Glomerular endothelial cell (primary cell): ENCODE measurements at places on chromosomes 7 and 10. TPM values are rescaled to one million over a fixed set of nuclear protein-coding genes. Genes with fewer than 3 reads are reported as not detected.

DNA sequence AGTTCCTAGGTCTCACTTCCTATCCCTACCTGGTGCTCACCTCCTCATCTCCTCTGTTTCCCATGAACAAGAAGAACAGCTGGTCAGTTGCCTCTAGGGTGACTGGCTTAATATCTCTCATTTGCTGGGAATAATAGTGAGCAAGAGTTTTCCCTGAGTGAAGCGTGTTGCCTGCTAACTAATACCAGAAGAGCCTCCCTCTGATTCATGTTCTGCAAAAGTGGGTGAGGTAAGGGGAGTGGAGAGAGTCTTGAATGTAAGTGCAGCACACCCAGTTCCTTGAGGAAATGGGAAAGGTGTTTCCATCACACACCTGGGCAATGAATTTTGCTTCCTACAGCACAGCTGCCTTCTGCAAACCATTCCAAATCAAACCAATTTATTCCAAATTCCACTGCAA is 29.6 kb downstream of the FZD1 start:
- no peak for DNase-seq

- no peak for DNase-seq
These were observed 11.1 kb downstream of the SFRP5 start for GRCh38 chr10:97760461-97761257.

DNA sequence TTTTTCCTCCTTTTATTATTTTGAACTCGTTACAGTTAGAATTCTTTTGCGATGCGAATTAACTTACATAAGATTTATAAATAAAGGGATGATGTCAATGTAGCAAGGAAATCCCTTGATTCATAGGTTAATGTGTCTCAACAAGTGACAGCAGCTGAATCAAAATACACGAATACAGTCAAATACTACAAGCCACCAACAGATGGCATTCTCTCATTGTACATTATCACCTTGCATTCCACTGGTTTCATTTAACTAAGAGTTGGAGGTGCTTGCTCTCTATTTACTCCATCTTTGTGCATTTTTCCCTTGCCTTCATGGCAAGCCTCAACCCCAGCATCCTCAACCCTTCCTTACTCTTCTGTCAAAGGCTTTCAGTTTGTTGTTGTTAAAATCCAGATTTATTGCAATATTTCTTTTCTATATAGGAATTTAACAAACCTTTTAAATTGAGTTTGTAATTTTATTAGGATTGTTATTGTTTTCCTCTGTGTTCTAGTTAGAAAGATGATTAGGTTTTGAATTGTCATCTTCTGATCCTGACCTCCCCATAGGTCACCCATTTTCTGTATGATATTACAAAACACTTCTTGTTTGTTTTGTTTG is 78.3 kb downstream of the SLC25A40 start:
- peak; percentile 34 for DNase-seq

- DNase-seq, result no peak
These were observed 130.4 kb upstream of the HPS1 start for GRCh38 chr10:98577168-98577567.

- DNase-seq, result no peak
These were observed 235.2 kb downstream of the WDR37 start for GRCh38 chr10:1291178-1292090.

- no peak for DNase-seq
These were observed 307.8 kb upstream of the TPK1 start for GRCh38 chr7:145143685-145144084.

GRCh38 chr10:26269754-26270153 is 53.2 kb downstream of the GAD2 start:
- no peak for DNase-seq

DNA sequence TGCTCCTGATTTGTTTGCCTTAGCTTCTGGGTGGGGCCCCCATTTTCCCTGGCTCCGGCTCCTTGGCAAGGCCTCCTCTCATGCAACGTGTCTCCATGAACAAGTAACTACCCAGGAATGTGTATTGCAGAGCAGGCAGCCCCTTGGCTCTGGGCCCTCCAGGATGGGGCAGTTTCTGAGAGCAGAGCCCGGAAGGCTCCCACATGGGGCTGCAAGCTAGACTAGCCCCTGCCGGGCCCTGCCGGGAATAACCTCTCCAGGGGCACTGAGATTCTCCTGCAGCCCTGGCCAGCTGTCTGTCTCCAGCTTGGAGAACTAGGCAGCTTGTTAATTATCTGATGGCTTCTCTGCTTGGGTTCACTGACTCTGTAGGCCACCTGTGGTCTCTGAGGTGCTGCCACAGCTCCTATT is 184.0 kb upstream of the INHBA start:
- DNase-seq, result no peak

The DENND11 gene
- total RNA-seq, result 27.1 and 41.4 TPM in 2 replicates

The THSD7A gene
- 15.5 and 31.6 TPM in 2 replicates for total RNA-seq

- no peak for DNase-seq
These were observed 2.2 kb upstream of the C10orf95 start for GRCh38 chr10:102453502-102453901.

GRCh38 chr10:35933940-35934641 is 292.0 kb upstream of the FZD8 start:
- no peak for DNase-seq

- DNase-seq, result no peak
These were observed 87.3 kb downstream of the CCSER2 start for GRCh38 chr10:84415539-84416244.

- DNase-seq, result no peak
These were observed 24.0 kb downstream of the ZPBP start for GRCh38 chr7:50068850-50069551.

GRCh38 chr10:21985541-21985940 is 18.0 kb downstream of the DNAJC1 start:
- no peak for DNase-seq

GRCh38 chr7:138483531-138483930 is 23.5 kb downstream of the TRIM24 start:
- no peak for DNase-seq

The ZPBP gene
- not detected in 2 replicates for total RNA-seq

DNA sequence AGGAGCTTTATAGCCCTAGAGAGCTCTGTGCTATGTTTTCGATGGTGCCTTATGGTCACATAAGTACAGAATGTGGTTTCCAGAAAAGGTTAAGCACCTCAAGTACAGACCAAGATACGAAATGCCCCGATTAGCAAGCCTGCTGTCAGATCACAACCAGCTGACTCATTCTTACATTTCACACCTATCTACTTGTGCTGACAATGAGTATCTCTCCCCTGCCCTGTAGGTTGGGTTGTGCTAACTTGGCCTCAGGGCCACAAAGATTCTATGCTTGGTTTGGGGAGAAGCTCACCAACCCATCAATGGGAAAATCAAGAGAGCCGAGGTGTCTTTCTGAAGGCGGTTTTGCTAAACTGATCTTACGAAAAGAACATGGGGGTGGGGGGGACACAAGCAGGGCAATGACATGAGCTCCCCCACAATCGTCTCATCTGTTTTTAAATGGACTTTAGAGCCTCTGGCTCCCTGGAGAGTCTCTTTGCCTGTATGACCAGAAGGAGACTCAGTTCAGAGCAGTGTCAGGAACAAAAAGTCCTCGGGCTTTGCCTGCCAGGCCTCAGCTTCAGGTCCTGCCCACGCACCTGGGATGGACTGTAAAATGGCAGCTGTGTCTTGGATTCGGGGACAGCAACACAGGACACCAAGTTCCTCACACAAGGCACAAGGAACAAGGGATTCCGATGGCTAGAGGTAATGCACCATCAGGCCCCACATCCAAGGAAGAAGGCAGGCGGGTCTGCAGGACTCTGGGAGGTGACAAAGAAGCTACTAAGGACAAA is 55.1 kb downstream of the FAM53B start:
- no peak for DNase-seq

DNA sequence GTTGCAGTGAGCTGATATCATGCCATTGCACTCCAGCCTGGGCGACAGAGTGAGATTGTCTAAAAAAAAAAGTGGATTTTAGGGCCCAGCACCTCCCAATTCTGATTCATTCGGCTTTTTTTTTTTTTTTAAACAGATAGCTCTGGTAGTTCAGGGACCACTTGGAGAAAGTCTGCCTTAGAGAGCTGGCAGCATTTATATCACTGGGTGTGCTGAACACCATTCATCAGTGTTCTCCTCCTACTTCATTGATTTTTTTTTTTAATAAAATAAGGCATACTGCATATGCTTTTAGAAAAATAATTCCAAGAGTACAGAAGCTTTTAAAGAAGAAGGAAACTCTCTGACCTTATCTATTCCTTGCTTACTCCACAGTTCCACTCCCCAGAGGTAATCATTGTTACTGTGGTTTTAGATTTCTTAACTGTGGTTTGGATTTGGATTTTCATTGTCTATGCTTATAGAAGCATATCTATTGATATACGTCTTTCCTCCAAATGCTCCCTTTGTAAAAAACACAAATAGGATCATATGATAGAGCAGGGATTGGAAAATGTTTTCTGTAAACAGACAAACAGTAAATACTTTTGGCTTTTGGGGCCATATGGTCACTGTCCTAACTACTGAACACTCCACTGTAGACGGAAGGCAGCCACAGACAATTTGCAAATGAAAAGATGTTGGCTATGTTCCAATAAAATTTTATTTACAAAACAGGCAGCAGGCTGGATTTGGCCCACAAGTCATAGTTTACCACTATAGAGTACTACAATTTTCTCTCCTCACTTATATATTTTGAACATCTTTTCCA is 21.1 kb upstream of the SAR1A start:
- DNase-seq, result no peak

DNA sequence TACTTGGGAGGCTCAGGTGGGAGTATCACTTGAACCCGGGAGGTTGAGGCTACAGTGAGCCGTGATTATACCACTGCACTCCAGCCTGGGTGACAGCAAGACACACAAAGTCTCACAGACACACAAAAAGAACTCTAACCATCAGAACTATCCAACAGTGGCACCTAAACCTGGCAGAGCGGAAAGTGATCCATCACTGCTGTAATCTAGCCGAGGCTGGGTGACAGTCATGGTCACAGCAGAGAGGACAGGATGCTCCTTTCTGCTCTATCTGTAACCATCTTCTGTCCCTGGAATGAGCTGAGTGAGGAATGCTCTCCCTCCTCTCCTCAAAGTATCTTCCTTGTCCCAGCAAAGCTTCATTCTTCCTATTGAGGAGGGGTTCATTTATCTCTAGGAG is 656.6 kb downstream of the LRMDA start:
- no peak for DNase-seq

GRCh38 chr10:62456611-62457101 is 82.5 kb downstream of the ZNF365 start:
- no peak for DNase-seq

The TMEM130 gene
- total RNA-seq, result not detected in 2 replicates

DNA sequence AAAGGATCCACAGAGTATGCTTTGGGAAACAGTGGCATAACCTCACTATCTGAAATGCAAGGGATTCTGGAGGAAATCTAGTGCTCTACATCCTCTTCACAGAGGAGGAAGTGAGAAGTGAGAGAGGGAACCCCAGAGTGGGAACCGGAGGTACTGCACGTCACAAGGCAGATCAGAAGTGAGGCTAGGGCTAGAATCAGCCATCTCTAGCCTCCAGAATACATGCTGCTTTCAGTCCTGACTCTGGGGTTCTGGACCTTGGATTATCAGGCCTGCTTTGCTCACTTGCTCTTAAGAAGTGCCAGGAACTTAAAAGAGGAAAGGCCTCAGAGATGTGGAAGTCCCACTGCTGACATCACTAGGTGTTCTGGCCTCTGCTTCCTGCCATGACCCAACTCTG is 25.7 kb downstream of the ZNF503 start:
- DNase-seq, result no peak

GRCh38 chr7:27106181-27106900 is 3.9 kb upstream of the HOXA2 start:
- DNase-seq, result no peak

GRCh38 chr10:103696094-103696410 is 159.3 kb downstream of the SH3PXD2A start:
- DNase-seq, result no peak

DNA sequence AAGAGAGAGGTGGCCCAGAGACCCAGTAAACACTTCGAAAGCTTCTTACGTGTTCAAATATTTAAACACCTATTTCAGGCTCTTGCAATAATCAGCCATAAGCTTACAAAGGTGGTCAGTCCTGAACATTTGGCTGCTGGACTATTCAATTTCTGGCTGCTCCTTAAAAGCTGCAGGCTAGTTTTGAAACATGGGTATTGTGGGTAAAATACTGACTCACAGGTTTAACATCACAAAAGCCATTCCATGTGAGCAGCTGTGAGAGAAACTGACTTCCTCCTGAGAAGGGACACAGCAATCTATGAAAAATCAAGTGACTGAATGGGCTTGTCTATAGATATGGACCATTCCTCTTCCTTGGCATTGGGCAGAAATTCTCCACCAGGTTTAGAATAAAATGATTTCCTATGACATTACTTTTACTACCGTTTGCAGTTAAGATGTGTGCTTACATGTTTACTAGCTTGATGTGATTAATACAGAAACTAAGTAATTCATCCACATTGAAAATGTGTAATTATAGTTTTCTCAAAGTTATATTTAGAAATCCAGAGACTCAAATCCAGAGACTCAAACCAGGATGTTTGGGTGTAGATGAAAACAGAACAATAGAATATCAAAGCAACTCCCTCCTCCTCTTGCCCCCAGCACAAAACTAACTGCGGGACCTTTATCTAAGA is 252.3 kb downstream of the GATA3 start:
- DNase-seq, result no peak

GRCh38 chr7:98459529-98459928 is 58.6 kb upstream of the BAIAP2L1 start:
- DNase-seq, result no peak

DNA sequence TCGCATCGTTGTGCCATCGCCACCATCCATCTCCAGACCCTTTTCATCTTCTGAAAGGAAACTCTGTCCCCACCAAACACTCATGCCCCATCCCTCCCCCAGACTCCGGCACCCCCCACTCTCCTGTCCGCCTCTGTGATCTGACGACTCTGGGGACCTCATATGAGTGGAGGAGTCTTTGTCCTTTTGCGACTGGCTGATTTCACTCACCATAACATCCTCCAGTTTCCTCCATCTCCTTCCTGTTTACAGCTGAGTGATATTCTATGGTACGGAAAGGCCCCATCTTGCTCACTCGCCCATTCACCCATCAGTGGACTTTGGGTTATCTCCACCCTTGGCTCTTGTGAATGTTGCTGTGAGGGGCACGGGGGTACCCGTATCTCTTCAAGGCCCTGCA is 11.8 kb upstream of the INSIG1 start:
- no peak for DNase-seq
